ENCODE measurements at places on chromosomes 4 and X.

- DNase-seq, result no peak
These were observed 517.1 kb downstream of the PCDH7 start for GRCh38 chr4:31237233-31237632.

GRCh38 chr4:28723371-28723770, 1862.7 kb downstream of the STIM2 start:
- DNase-seq, result no peak

GRCh38 chr4:7103607-7104365, 35.9 kb upstream of the GRPEL1 start:
- DNase-seq, result no peak

GRCh38 chrX:133306316-133306715, 88.2 kb upstream of the TFDP3 start:
- DNase-seq, result no peak

DNA sequence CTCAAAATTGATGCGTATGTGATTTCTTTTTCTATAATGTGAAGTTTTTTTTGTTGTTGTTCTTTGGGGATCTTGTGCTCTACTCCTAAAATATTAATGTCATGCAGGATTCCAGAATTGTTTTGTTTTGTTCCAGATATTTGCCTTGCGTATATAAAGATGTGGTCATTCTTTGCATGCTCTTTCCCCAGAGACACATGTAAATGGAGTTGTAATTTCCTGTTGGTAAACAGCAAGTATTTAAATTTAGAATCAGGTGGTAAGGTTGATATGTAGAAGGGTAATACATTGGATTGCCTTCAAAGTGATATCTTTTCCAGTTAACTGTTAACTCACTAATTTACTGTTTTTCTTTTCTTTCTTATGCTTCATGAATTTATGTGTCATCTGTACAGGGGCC, 23.1 kb upstream of the MAGED1 start:
- DNase-seq, result no peak

GRCh38 chr4:125060376-125060775, 254.4 kb upstream of the FAT4 start:
- DNase-seq, result no peak

- peak; percentile 72 for DNase-seq
These were observed 332.4 kb downstream of the SLC7A11 start for GRCh38 chr4:137909529-137910309.
